ENCODE measurements at places on chromosomes 5 and 9.

GRCh38 chr9:78296201-78296892, 578 bp upstream of the PSAT1 start:
- DNase-seq, result no peak

DNA sequence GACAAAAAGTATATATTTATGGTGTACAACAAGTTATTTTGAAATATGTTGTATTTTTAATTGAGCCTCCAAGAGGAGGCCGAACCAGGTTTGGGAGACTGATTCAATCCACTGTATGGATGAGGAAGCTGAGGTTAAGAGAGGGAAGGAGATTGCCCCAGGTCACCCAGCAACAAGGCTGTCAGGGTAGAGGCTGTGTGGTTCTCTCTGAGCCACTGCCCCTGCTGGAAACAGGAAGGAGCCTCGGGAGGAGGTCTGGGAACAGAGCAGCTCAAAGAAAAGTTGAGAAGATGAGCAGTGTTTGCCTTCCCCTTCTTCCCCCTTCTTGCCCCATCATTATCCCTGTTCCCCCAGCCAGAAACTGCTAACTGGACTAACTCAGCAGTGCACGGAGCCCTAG, 6.6 kb upstream of the FAT2 start:
- DNase-seq, result no peak

DNA sequence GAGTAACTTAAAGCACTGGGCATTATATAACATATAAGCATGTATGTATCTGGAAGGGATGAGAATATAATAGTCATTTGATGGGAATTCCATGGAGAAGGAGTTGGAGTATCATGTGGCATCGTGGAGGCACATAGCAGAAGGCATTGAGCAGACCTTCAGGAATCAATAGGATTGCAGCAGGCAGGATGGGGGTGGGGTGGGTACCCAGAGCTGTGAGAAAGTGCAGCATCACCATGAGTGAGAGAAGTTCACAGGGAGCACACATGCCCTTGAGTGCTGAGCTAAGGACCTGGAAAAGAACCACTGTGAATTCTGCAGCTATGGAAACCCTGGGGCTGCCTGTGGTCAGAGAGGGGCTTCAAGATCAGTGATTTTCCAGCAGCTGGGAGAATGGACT, 57.3 kb downstream of the MED10 start:
- DNase-seq, result no peak

DNA sequence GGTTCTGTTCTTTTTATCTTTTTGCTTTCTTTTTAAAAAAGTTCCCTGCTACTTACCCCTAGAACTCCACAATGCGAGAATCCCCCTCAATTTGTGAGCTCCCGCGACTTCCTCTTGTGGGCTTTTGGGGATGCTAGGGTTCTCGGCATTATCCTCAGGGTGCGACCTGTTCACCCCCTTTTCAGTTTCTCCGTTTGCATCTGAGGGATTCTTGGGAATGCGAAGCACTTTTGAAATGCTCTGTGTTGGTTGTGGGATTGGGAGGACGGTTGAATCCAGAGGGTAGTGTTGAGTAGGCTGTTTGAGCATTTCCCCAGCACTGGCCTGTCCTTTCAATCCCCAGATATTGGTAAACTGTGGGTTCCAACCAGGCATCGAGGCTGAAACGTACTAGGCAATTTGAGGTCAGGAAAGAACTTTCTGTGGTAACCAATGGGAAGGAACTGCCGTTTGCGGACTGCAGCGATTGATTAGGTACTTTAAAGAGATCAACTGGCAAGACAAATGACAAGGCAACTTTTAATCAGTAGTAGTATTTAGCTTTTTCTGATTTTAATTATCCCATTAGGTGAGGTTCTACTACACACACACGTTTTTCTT, 415 bp downstream of the XRCC4 start:
- DNase-seq, result peak; percentile 9
